ENCODE measurements at places on chromosomes 3 and 15.
A peak's percentile ranks its signal among the peaks of the same experiment; 100 is the strongest.

DNA sequence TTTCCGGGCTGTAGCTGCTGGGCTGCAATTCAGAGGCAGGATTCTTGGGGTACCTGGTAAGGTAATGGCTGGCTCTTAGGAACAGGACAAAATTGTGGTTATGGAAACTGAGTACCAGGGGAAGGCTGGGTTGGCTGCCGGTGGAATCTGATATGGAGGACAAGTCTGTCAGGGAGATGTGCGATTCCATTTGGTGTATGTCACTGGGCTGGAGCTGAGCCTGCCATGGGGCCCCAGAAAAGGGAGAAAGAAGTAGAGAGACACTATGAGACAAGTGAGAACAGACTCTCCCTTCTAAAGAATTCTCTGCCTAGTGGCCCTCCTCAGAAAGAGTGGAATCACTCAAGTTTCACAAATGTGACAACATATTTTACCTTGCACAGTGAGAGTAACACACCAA is 368.2 kb upstream of the ROPN1 start:
- DNase-seq = no peak

- no peak for DNase-seq
Measured at GRCh38 chr15:80183886-80184285, 31.1 kb downstream of the FAH start.

DNA sequence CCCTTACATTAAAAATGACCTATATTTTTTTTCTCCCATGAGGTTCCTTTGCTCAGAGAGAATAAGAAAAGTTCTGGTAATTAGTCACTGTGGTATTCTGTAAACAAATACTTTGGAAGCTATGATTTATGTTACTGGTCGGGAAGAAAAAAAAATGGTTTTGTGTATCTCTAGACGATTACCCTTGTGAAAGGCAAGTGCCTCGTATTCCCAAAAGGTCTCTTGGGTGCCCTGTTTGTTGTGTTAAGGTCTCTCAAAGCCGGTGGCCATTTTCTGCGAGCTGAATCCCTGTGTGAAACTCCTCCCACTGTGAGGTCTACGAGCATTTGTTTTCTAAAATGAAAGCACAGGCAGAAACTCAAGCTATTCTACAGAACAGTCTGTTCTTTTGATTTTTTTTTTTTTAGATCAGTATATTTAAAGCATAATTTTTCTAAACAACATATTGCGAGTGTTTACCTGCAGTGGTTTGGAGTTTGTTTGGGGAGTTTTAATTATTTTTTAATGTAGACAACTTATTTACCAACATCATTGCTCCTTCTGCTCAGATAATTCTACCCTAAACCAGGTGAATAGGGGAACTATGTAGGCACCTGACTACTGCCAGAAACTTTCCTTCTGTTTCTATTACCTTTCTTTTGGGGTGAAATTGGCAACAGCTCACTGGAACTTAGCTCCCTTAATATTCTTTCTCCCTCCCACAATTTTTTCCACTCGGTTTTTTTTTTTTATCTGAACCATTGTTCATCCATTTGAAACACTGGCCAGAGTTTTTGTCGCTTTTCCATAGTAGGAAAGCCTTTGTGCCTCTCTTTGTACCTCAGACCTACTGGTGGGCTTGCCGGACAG is 44.0 kb downstream of the ZBTB38 start:
- no peak for DNase-seq

DNA sequence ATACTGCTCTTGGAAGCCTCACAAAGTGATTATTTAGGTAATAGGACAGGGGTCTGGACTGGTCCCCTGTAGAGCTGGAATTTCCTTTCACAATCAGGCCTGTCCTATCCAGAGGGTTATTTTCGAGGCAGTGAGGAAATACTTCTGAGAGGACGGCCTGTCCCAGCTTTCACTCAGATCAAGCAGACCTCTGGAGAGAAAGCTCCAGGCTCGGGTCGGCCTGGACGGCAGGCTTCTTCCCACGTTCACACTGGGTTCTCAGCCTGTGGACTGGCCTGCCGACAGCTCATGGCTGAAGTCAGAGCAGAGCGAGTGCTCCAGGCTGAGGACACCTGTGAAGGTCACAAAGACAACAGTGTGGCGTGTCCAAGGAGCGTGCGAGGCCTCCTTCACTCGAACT is 405.3 kb downstream of the VPS13C start:
- peak; percentile 8 for DNase-seq

GRCh38 chr3:49840388-49840787 is 16.0 kb downstream of the TRAIP start:
- DNase-seq = no peak

DNA sequence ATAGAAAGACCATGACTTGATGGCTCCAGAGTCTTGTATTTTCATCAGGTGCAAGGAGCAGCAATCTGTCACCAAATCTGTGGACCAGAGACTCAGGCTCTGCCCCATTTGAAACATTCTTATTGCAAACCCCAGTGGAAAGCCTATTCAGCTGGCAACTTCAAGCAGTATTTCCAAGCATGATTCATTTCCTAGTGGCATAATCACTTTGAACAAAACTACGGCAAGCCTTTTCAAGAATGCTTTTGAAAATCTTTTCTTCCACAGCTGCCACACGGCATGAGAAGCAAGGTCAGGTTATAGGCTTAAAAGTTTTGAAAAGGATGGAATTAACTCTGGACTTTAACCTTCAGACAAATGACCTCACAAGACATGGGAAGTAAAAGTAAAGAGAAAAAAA is 122.0 kb upstream of the BFSP2 start:
- no peak for DNase-seq

GRCh38 chr3:126706631-126707030 is 2.6 kb downstream of the CHCHD6 start:
- DNase-seq = no peak
